Endothelial cell of umbilical vein (primary cell): ENCODE measurements at places on chromosomes 7 and 10. TPM values are rescaled to one million over a fixed set of nuclear protein-coding genes. Genes with fewer than 3 reads are reported as not detected.

OR2A12 gene
- not detected in 2 replicates for total RNA-seq

SRRM3 gene
- total RNA-seq, result 4.8 and 5.4 TPM in 2 replicates

BAIAP2L1 gene
- total RNA-seq, result 1.1 and 1.2 TPM in 2 replicates

PTCD1 gene
- 6.9 and 9.6 TPM in 2 replicates for total RNA-seq

IDI2 gene
- total RNA-seq, result not detected in 2 replicates

ZNF398 gene
- total RNA-seq, result 8.6 and 10.6 TPM in 2 replicates

LIPM gene
- total RNA-seq, result not detected in 2 replicates

IKZF1 gene
- total RNA-seq, result 0.20 TPM in 1 of 2 replicates, not detected in the other

CLRN3 gene
- total RNA-seq, result not detected in 2 replicates

CLDN4 gene
- 0.13 and 0.25 TPM in 2 replicates for total RNA-seq

HOXA10 gene
- total RNA-seq, result 24.4 and 27.6 TPM in 2 replicates

OIT3 gene
- total RNA-seq, result 0.15 TPM in 1 of 2 replicates, not detected in the other

- no peaks in the 10 kb centered on the region for H3K36me3 ChIP-seq
- no peak for DNase-seq
- H3K27me3 ChIP-seq, result no peaks in the 10 kb centered on the region
- no peak overlapping the region for H3K27ac ChIP-seq
Measured at GRCh38 chr10:49281461-49281860, 17.5 kb upstream of the C10orf71 start.

- H3K4me1 ChIP-seq, result no peaks in the 10 kb centered on the region
- H3K4me3 ChIP-seq, result no peak overlapping the region
- H3K36me3 ChIP-seq, result no peaks in the 10 kb centered on the region
- no peak for DNase-seq
- no peak overlapping the region for H3K27ac ChIP-seq
Measured at GRCh38 chr10:29254123-29255046, 34.5 kb upstream of the LYZL1 start.

GRCh38 chr7:158549616-158550393 is 37.8 kb downstream of the PTPRN2 start:
- no peak overlapping the region for H3K27ac ChIP-seq
- no peak overlapping the region for H3K4me3 ChIP-seq
- H3K4me1 ChIP-seq, result no peaks in the 10 kb centered on the region
- H3K27me3 ChIP-seq, result no peaks in the 10 kb centered on the region
- no peak for DNase-seq
- no peaks in the 10 kb centered on the region for H3K36me3 ChIP-seq

- H3K27me3 ChIP-seq, result no peaks in the 10 kb centered on the region
- peak overlapping the region; percentile 73 for H3K27ac ChIP-seq
- H3K36me3 ChIP-seq, result no peaks in the 10 kb centered on the region
Measured at GRCh38 chr10:122853665-122854313, 8.1 kb upstream of the CUZD1 start.

DNA sequence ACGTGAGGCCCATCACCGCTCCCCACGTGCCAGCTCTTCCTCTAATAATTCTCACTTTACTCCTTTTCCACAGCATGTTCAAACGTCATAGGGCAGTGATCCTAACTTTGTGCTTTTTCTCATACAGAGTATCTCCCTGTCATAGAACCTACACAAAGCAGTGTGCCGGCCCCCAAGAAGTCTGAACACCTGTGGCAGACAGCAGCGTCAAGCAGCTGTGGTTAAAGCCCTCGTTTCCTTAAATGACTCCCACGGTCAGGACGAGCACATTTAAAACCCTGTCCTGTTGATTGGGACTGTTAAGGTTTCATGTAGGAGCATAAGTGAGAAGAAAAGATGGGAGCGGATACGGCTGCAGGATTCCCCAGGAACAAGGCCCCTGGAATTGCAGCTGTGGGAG is 267.2 kb downstream of the DIP2C start:
- no peak overlapping the region for H3K27ac ChIP-seq
- H3K36me3 ChIP-seq, result no peaks in the 10 kb centered on the region
- H3K4me3 ChIP-seq, result no peak overlapping the region
- H3K27me3 ChIP-seq, result no peaks in the 10 kb centered on the region
- no peak for DNase-seq

- peaks cover 4% of the 10 kb centered on the region for H3K36me3 ChIP-seq
- H3K4me3 ChIP-seq, result peak overlapping the region; percentile 72
- H3K4me1 ChIP-seq, result peaks cover 16% of the 10 kb centered on the region
- no peaks in the 10 kb centered on the region for H3K27me3 ChIP-seq
Measured at GRCh38 chr7:139232377-139232717, 1.3 kb downstream of the UBN2 start.

DNA sequence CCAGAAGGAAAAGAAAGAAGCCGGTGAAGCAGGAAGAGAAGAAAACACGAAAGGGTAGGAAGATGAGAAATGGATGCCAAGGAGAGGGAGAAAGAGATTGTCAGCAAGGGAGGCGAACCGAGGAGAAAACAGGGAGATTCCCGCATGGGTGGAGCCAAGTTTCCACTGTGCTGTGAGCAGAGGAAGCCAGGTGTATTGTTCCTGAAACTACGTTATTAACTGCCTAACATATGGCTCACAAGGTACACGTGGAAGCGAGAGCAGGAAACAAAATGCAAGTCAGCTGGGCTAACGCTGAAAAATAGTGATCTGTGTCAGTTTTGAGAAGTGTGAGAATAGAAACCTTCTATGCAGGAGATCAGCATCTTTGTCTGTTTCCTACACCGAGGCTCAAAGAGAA is 20.4 kb upstream of the HIPK2 start:
- H3K4me1 ChIP-seq, result peaks cover 2% of the 10 kb centered on the region
- DNase-seq, result no peak

- no peak for DNase-seq
- no peaks in the 10 kb centered on the region for H3K4me1 ChIP-seq
- H3K27ac ChIP-seq, result no peak overlapping the region
- no peaks in the 10 kb centered on the region for H3K36me3 ChIP-seq
- H3K4me3 ChIP-seq, result no peak overlapping the region
- no peaks in the 10 kb centered on the region for H3K27me3 ChIP-seq
Measured at GRCh38 chr7:32179567-32179966, 109.4 kb upstream of the PDE1C start.

DNA sequence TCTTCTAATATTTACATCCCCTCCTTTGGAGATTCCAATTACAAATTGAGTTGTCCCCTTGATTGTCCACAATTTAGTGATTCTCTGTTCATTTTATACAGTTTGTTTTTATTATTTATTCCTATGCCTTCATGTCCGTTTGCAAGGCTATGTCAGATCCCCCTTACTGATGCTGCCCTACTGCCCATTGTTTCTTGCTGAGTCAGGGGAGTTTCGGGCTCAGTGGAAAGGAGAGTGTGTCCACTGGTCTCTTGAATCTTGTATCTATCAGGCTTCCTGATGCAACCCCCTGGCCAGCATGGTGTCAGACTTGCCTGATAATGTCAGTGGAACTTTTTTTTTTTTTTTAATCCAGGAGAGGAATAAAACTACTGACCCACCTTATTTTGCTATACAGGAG is 384.4 kb downstream of the CDC14C start:
- no peaks in the 10 kb centered on the region for H3K27me3 ChIP-seq
- no peaks in the 10 kb centered on the region for H3K4me1 ChIP-seq
- H3K36me3 ChIP-seq, result no peaks in the 10 kb centered on the region
- no peak overlapping the region for H3K27ac ChIP-seq

GRCh38 chr7:130875901-130876300 is 141.9 kb upstream of the KLF14 start:
- H3K4me1 ChIP-seq, result peaks cover 5% of the 10 kb centered on the region
- no peak overlapping the region for H3K27ac ChIP-seq
- H3K4me3 ChIP-seq, result no peak overlapping the region
- H3K36me3 ChIP-seq, result peaks cover 17% of the 10 kb centered on the region
- H3K27me3 ChIP-seq, result no peaks in the 10 kb centered on the region

DNA sequence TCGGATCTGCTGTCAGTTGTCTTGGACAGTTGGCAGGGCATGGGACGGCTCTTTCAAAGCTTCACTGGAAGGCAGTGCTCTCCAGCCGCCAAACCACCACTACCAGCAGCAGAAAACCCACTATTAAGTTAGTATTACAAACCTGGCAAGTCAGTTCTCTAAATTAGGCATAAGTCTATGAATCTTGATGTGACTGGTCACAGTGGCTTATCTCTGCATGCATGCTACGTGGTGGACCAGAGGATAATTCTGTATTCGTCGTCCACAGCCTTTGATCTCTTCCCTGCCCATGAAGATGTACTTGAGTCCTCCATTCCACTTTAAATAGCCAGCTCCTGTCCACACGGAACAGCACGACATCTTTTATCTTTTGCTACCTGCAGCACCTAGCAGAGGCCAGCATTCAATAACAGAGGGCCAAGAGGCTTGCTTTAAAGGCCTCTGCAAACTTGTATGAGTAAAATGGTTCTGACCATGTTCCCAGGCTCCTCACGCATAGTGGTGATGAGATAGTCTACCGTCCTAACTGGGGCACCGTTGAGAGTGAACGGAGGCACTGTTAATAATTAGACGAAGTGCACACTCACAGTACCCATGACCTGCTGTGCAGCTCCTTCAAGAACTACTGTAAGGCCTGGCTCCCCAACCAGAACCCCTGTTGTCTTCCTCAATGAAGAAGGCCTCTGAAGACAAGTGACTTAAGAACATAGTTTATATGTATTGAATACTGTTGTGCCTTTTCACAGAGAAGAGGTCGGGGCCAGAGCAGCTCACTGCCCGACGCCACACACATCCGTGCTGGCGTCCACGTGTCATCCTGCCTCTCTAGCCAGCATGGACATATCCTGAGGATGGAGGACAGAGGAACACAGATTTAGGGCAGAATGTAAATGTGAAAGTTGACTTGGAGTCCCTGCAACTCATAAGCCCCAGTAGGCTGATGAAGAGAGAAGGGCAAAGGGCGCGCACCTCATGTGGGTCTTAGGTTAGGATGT is 1.0 kb downstream of the GPR146 start:
- no peak overlapping the region for H3K27ac ChIP-seq
- no peaks in the 10 kb centered on the region for H3K27me3 ChIP-seq
- DNase-seq, result no peak
- H3K4me3 ChIP-seq, result peak overlapping the region; percentile 67

- no peak for DNase-seq
- no peak overlapping the region for H3K4me3 ChIP-seq
- H3K27me3 ChIP-seq, result no peaks in the 10 kb centered on the region
- no peak overlapping the region for H3K27ac ChIP-seq
Measured at GRCh38 chr7:91137153-91137787, 127.0 kb upstream of the FZD1 start.

- no peaks in the 10 kb centered on the region for H3K36me3 ChIP-seq
- DNase-seq, result no peak
- H3K27ac ChIP-seq, result no peak overlapping the region
- H3K4me3 ChIP-seq, result no peak overlapping the region
- no peaks in the 10 kb centered on the region for H3K4me1 ChIP-seq
Measured at GRCh38 chr7:48390388-48391327, 219.4 kb downstream of the ABCA13 start.

GRCh38 chr10:110273474-110273873 is 31.2 kb downstream of the SMNDC1 start:
- no peaks in the 10 kb centered on the region for H3K36me3 ChIP-seq
- H3K27me3 ChIP-seq, result peaks cover 2% of the 10 kb centered on the region
- H3K27ac ChIP-seq, result no peak overlapping the region
- H3K4me1 ChIP-seq, result no peaks in the 10 kb centered on the region
- no peak for DNase-seq

GRCh38 chr10:48598243-48598935 is 6.5 kb downstream of the ARHGAP22 start:
- H3K4me1 ChIP-seq, result peaks cover 22% of the 10 kb centered on the region
- H3K27ac ChIP-seq, result no peak overlapping the region
- H3K36me3 ChIP-seq, result no peaks in the 10 kb centered on the region
- no peaks in the 10 kb centered on the region for H3K27me3 ChIP-seq

DNA sequence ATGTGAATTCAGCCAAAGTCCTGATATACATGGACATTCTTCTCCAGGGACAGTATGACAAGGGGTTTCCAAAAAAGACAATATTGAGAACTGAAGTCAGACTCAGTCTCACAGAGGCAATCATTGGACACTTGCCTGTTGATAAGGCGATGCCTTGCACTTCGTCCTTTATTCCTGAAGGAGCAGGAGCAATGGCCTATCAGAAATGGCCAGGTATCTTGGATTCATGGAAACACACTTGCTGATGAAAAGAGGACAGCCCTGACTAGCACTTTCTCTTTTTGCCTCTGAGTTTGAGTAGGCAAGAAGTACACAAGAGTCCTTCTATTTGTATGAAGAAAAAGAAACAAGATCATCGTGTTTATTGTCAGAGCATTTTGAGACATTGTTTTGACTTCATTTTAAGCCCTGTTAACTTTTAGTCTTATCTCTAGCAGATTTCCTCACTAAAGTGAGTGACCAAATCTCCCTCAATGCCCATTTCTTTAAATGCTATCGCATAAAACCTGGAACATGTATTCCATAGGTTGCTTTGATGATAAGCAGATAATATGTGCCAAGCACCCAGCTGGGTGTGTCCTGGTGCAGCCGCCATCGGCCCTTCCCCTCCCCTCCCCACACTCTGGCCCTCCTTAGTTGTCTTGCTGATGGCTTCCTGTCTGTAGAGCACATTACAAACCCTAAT is 26.6 kb downstream of the ST8SIA6 start:
- DNase-seq, result no peak
- no peak overlapping the region for H3K27ac ChIP-seq
- peaks cover 22% of the 10 kb centered on the region for H3K4me1 ChIP-seq
- H3K36me3 ChIP-seq, result no peaks in the 10 kb centered on the region

DNA sequence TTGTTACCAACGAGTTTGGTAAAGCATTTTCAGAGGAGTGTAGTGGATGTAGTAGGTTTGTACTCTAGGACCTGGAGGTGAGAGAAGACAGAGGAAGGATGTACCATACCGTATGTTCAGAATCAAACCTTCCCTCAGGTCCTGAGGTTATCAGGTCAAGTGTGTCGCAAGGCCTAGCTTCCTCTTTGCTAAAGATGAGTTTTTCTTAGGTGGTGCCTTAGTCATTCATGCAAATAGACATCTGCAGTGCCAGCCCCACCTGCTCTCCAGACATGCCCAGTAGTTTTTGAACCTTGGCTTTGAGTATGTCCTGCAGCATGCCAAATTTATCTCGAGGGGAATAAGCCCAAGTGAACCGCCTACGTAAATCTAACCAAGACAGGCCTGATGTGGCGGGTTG is 71.3 kb downstream of the HDAC9 start:
- no peaks in the 10 kb centered on the region for H3K36me3 ChIP-seq
- no peak overlapping the region for H3K4me3 ChIP-seq
- no peaks in the 10 kb centered on the region for H3K4me1 ChIP-seq
- H3K27me3 ChIP-seq, result no peaks in the 10 kb centered on the region

GRCh38 chr7:140176122-140176701 is 571 bp downstream of the KDM7A start:
- H3K4me3 ChIP-seq, result peak overlapping the region; percentile 94
- no peak for DNase-seq
- H3K36me3 ChIP-seq, result no peaks in the 10 kb centered on the region
- peak overlapping the region; percentile 79 for H3K27ac ChIP-seq

DNA sequence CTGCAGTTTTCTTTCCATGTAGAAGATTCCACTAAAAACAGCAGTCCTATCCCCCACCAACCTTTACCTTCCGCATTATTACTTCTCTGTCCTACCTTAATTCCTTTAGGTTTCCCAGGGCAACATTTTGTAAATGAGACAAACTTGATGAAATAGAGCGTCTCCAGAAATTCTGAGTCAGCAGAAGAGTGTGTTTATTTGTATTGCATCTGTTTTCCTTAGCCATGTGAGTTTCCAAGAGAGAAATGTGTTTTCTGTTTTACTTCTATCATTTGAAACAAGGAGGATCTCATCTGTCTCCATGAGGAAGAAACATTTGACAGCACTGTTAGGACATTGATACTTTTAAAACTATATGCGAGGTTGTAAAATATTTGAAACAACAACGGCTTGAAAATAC is 244.2 kb upstream of the PLXDC2 start:
- no peaks in the 10 kb centered on the region for H3K36me3 ChIP-seq
- no peaks in the 10 kb centered on the region for H3K4me1 ChIP-seq
- no peaks in the 10 kb centered on the region for H3K27me3 ChIP-seq

- no peaks in the 10 kb centered on the region for H3K4me1 ChIP-seq
- H3K4me3 ChIP-seq, result no peak overlapping the region
- H3K36me3 ChIP-seq, result no peaks in the 10 kb centered on the region
Measured at GRCh38 chr10:106711313-106711906, 453.1 kb downstream of the SORCS1 start.
